ENCODE measurements at places on chromosomes 11 and 22. TPM values are rescaled to one million over a fixed set of nuclear protein-coding genes. Genes with fewer than 3 reads are reported as not detected.

DNA sequence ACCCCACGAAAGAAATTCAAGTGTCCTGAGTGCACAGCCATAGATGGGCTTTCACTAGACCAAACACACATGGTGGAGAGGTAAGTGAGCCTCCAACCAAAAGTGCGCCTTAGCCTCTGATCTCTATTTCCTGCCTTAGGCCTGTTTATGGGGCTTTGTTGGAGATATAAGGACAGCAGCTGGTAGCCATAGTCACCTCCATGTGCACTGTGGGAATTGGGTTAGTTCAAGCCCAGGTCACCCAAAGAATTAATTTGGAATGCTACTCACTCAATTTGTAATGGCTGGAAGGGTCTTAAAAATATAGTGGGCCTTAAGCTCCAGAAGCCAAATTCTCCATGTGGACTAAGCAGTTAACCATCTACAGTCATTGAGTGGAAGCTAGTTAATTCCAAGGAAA lies 73.6 kb downstream of the ALX4 start:
- no peaks in the 10 kb centered on the region for H3K4me1 ChIP-seq
- no peaks in the 10 kb centered on the region for H3K27me3 ChIP-seq
- H3K4me3 ChIP-seq = no peak overlapping the region
- no peak for DNase-seq
- H3K27ac ChIP-seq = no peak overlapping the region

- H3K36me3 ChIP-seq = no peaks in the 10 kb centered on the region
- no peak overlapping the region for H3K27ac ChIP-seq
- no peak overlapping the region for H3K4me3 ChIP-seq
These were observed 2.1 kb upstream of the SMIM38 start for GRCh38 chr11:69153661-69154060.

- H3K4me1 ChIP-seq = no peaks in the 10 kb centered on the region
- no peak overlapping the region for H3K27ac ChIP-seq
- no peaks in the 10 kb centered on the region for H3K27me3 ChIP-seq
- no peaks in the 10 kb centered on the region for H3K36me3 ChIP-seq
- H3K4me3 ChIP-seq = no peak overlapping the region
These were observed 195.8 kb upstream of the BDNF start for GRCh38 chr11:27896096-27896495.

GRCh38 chr11:76077575-76078150 lies 128.6 kb downstream of the WNT11 start:
- DNase-seq = no peak
- H3K4me1 ChIP-seq = no peaks in the 10 kb centered on the region
- H3K27me3 ChIP-seq = no peaks in the 10 kb centered on the region
- H3K36me3 ChIP-seq = no peaks in the 10 kb centered on the region

- no peak overlapping the region for H3K4me3 ChIP-seq
- no peak for DNase-seq
- no peaks in the 10 kb centered on the region for H3K27me3 ChIP-seq
- H3K4me1 ChIP-seq = no peaks in the 10 kb centered on the region
- no peaks in the 10 kb centered on the region for H3K36me3 ChIP-seq
- H3K27ac ChIP-seq = no peak overlapping the region
These were observed 12.2 kb upstream of the DCHS1 start for GRCh38 chr11:6667733-6668374.

DNA sequence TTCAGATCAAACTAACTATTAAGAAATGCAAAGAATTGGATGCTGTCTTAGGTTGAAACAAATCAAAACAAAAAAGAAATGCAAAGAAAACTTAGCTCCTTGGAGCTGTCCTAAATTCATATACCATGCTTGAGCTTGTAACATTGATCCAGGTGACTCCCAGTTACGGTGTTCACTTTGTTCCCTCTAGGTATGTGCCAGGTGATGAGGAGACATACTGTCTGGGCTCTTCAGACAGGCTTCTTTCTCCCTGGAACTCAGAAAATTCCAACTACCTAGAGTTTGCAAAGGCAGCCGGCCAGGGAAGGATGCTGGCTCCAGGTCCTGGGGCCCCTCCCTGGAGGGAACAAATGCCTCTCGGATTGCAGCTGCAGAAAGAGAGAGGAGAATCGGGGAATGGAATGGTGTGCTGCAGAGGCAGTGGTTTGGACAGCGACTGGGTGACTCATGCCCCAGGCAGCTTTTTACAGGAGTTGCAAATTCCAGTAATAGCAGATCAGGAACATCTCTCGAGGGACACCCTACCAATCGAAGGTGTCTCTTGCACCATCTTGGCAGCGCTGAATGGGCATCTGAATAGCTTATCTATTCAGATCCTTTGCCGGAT lies 12.3 kb upstream of the ASPHD2 start:
- no peaks in the 10 kb centered on the region for H3K4me1 ChIP-seq
- H3K27me3 ChIP-seq = no peaks in the 10 kb centered on the region
- no peak overlapping the region for H3K27ac ChIP-seq
- no peak for DNase-seq
- H3K4me3 ChIP-seq = no peak overlapping the region

- H3K4me3 ChIP-seq = no peak overlapping the region
- H3K36me3 ChIP-seq = no peaks in the 10 kb centered on the region
- H3K27me3 ChIP-seq = no peaks in the 10 kb centered on the region
- no peak for DNase-seq
- no peak overlapping the region for H3K27ac ChIP-seq
These were observed 71.4 kb downstream of the FANCF start for GRCh38 chr11:22554221-22554620.

The TBX10 gene
- not detected for polyA plus RNA-seq
